ENCODE measurements at places on chromosomes 4 and X.

- DNase-seq: no peak
Measured at GRCh38 chr4:124334119-124334518, 378.4 kb downstream of the ANKRD50 start.

DNA sequence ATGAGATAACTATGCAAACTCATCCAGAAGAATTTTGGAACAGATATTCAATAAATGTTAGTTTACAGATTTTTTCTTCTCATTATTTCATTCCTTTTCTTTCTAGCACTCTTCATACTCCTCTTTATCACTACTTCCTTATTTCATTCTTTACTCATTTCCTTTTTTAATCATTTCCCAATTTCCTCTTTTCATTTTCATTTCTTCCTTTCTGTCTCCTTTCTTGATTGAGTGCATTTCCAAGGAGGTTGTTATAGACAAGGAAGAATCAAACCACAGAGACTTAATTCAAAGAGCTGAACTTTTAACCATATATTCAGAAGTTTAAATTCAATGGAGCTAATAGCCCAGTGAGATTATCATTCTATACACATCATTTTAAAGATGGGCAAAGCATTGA lies 600.7 kb downstream of the ARAP2 start:
- no peak for DNase-seq

GRCh38 chr4:133081246-133081645 lies 67.8 kb upstream of the PCDH10 start:
- no peak for DNase-seq

DNA sequence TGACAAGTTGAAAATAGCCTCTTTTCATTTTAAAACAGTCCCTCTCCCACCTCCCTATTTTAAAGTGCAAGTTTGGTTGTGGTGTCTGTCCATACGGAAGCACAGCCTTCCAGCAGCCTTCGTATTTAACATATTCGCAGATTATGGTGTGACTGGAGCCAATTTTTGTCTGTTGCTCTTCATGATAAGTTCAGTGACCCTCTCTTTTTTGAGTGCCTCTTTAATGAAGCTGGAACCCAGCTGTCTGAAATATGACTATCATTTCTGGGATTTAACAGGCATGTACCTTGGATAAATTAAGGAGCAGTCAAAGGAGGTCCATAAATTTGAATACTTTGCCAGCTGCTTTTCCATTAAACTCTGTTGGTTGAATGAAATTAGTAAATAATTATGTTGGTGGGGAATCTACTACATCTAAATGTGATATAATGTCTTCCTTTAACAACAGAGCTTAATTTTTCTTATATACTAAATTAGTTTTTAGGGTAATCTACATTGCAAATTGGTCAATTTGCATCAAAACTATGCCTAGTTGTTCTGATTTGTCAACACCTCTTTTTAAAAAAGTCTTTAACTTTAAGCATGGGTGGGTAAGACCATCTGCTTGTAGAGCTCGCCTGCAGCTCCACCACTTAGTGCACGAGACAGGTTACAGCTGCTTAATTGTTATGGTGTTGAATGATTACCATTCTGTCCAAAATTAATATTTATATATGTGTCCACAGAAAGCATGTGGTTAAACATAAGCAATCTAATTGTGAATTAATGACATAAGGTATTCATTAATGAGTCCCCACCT lies 216.6 kb downstream of the DCTD start:
- no peak for DNase-seq

DNA sequence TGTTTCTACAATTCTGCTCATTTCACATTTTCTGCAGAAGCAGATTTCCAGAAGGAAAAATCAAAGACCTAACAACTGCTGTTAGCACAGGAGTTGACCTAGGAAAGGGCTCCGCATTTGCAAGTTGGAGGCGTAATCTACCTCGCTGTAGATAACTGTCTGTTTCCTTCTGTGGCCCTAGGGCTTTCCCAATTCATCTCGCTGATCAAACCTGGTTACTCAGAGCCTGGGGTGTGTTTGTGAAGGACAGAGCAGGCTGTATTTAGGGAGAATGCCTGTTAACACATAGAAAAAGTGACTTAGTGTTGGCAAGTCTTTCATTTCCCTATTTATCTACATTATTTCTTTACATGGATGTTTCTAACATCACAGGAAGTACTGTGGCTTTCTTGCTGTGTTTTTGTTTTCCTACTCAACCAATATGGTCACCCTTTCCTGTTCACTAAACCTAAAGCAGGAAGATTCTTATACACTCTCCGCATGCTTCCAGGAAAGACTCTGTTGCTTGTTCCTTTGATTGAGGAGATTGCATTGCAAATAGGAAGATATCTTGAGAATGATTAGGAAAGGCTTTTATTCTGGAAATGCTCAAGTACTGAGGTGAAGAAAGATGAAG lies 40.5 kb downstream of the AGA start:
- DNase-seq: no peak

DNA sequence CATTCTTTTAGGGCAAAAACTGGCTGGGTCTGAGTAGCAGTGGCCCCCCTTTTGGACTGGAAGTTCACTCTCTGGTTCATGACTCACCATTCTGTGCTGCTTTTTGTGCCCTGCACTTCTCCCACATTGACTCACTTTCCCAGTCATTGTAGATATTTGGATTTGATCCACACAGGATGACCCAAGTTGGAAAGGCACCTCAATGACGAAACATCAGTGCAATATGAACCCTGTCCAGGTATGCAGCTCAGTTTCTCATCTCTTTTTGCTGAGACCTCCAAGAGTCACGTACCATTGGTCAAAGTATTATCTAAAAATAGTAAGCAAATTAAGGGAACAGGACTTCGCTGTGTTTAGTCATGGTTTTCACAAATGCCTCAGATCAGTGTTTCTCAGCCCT lies 92.7 kb downstream of the CBLL2 start:
- no peak for DNase-seq

GRCh38 chr4:20529691-20530090 lies 170.6 kb upstream of the PACRGL start:
- no peak for DNase-seq

All from stimulated activated CD4-positive, alpha-beta T cell treated with anti-CD3 and anti-CD28 coated beads, Interleukin-4, amount 100 ng/mL, for 1 hour (primary cell).